Smooth muscle cell of the brain vasculature (primary cell): ENCODE measurements at places on chromosomes 16 and 17.

DNA sequence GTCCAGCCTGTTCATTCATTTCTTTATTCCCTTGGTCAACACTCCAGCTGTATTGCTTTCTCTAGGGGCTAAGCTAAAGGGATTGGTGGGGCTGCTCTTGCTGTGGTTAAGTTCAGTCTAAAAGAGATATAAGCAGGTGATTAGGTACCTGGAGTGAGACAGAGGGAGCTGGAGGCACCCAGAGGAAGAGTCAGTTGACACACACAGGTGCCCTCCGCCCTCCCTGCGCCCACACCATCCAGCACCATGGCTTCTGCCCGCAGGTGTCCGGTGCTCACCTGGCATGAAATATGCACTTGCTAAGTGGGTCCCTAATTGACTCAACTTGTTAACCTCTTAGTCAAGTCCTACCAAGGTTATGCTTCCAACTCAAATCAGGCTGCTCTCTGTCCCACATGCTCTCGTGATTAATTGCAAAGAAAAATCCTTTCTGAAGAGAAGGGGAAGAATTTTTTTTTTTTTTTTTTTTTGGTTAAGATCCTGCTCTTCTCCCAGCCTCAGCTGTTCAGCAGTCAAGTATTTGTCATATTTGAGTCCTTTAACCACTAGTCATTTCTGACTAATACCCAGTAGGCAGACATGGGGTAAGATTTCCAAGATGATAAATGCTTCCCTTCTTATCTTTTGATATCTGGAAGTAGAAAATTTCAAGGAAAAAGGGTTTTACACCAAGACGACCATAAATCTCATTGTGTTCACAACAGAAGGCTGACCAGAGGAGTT lies 199.8 kb upstream of the WSCD1 start:
- DNase-seq: no peak

- no peak for DNase-seq
Observed at GRCh38 chr16:10048850-10049249, 133.4 kb downstream of the GRIN2A start.

GRCh38 chr17:5600041-5600440 lies 15.7 kb upstream of the NLRP1 start:
- DNase-seq: no peak

DNA sequence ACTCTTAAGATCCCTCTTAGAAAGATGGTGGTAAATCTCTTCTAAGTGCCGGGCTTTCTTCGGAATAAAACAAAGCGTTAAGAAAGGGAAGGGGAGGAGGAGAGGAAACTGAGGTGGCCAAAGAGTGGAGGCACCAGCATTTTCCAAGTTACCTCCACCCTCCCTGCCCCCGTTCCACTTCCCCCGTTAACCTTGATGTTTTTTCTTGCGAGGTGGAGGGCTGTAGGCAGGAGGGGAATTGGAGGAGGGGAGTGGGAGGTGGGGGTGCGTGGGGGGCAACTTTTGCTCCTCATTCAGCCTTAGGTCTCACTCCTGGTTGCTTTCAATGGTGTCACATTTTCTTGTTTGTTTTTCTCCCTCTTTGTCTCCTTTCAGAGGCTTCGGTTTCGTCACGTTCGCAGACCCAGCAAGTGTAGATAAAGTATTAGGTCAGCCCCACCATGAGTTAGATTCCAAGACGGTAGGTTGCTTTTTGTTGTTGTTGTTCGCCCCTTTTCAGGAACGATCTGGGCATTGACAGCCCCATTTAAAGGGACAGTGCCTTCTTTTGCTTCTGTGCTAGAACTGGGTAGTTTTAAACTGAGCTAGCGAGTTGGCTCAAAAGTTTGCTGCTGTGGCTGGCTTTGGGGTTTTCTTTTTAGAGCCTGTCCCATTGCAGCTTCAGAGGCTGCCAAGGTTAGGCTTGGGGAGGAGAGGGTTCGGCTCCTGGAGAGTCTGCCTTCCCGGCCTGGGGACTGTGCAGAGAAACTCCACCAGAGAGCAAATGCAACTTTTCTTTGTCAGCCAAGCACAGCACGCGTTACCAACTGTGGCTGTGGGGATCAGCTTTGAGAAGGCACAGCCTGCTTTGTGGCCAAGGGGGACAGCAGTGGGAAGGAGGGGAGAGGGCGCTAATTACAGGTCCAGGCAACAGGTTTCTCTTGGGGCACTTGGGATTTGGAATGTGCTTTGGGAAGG lies 1.9 kb downstream of the MSI2 start:
- no peak for DNase-seq

DNA sequence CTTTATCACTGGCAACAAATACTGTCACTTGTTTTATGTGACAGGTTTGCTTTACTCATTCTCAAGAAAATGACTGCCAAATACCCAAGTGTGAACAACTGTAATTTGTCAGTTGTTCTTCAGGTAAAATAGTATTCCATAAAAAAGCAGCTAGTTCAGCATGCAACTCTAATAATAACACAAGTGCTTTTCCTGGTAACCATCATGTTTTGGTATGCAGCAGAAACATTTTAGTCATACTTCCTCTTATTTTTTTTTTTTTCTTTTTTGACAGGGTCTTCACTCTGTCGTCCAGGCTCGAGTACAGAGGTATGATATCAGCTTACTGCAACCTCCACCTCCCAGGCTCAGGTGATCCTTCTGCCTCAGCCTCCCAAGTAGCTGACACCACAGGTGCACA lies 4.6 kb downstream of the TERF2 start:
- no peak for DNase-seq

- no peak for DNase-seq
Observed at GRCh38 chr16:19130852-19131824, 17.4 kb downstream of the ITPRIPL2 start.

GRCh38 chr16:21619765-21620425 lies 20.5 kb downstream of the METTL9 start:
- DNase-seq: no peak

- DNase-seq: no peak
Observed at GRCh38 chr17:73089322-73090317, 2.9 kb downstream of the SLC39A11 start.

- no peak for DNase-seq
Observed at GRCh38 chr17:57388131-57388725, 131.9 kb downstream of the MSI2 start.

DNA sequence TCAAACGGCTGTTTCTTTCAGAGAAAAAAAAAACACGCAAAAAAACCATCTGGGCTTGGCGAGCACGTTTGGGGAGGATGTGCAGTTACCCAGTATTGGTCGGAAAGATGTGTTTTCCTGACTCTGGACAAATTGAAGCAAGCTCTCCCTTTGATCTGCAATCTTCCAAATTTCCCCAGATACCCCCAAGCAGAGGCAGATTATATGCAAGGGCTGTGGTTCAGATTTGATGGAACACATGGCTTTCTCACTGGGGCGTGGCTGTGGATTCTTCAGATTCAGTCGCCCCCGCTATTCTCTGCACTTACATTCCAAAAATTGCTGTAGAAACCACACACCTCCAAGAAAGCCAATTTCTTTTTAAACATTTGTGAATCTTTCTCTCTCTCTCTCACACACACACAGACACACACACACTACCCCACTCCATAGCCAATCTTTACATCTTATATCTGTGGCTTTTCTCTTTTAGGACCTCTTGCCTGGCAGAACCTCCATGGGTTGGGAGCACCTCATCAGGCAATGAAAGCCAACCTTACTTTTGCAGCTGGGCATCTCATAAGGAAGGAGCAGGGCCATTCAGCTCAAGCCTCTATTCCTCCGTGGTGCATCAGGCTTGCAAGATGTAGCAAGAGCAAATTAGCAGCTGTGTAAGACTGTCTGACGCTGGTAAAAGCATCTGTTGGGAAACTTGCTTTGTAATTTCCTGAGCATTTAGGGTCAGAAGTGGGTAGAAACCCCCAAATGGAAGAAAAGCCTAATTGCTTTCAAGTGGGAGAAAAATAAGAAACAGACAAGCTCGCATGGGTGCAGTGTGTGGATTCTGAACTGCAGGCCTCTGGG lies 103.9 kb upstream of the FAM20A start:
- DNase-seq: no peak

- no peak for DNase-seq
Observed at GRCh38 chr16:19365486-19365885, 52.2 kb upstream of the TMC5 start.
